ENCODE measurements at places on chromosomes 1 and 21. TPM values are rescaled to one million over a fixed set of nuclear protein-coding genes. Genes with fewer than 3 reads are reported as not detected.

GRCh38 chr1:77459881-77460280 is 178.1 kb downstream of the AK5 start:
- DNase-seq: no peak

The ZNF683 gene
- not detected for total RNA-seq

The GNL2 gene
- 26.4 TPM for total RNA-seq

DNA sequence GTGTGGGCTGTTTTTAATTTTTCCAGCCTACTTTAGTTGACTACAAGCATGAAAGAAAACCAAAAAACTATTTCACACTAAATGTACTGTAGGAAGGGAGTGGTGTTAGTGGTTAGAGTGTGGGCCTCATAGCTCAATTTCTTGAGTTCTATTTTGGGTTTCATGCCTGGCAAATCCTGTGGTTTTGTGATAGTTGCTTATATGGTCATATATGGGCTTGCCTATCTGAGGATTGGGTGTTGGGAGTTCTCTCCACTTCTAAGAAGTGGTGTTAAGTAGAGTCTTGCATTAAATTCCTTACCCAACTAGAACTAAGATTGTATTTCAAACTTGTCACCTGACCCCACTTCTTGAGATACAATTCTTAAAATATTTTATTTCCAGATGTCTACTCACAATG is 37.8 kb upstream of the COL11A1 start:
- DNase-seq: no peak

The SLC1A7 gene
- total RNA-seq: not detected

The TUFT1 gene
- total RNA-seq: 9.4 TPM

The SERINC2 gene
- 16.3 TPM for total RNA-seq

The KRTAP13-1 gene
- total RNA-seq: not detected

The PLEKHG5 gene
- total RNA-seq: 4.1 TPM

The ABL2 gene
- 8.8 TPM for total RNA-seq

DNA sequence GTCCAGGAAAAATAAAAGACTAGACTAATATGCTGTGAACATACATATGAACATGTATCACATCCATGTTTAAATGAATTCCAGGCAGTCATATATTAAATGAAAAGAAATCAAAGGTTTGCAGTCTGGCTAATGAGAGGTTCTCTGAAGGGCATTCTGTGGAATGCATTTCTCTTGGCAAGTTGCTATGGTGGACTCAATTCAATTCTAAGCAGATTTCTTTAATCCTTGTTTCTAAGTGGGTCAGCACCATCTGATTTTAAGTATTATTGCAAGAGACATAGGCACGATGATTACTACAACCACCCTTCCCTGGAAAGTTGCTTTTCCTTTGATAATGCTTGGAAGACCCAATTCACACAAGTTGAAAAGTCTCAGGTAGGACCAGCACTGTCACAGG is 23.9 kb upstream of the ABCA4 start:
- DNase-seq: no peak

- DNase-seq: no peak
These were observed 28.5 kb upstream of the PTPRC start for GRCh38 chr1:198610362-198610761.

DNA sequence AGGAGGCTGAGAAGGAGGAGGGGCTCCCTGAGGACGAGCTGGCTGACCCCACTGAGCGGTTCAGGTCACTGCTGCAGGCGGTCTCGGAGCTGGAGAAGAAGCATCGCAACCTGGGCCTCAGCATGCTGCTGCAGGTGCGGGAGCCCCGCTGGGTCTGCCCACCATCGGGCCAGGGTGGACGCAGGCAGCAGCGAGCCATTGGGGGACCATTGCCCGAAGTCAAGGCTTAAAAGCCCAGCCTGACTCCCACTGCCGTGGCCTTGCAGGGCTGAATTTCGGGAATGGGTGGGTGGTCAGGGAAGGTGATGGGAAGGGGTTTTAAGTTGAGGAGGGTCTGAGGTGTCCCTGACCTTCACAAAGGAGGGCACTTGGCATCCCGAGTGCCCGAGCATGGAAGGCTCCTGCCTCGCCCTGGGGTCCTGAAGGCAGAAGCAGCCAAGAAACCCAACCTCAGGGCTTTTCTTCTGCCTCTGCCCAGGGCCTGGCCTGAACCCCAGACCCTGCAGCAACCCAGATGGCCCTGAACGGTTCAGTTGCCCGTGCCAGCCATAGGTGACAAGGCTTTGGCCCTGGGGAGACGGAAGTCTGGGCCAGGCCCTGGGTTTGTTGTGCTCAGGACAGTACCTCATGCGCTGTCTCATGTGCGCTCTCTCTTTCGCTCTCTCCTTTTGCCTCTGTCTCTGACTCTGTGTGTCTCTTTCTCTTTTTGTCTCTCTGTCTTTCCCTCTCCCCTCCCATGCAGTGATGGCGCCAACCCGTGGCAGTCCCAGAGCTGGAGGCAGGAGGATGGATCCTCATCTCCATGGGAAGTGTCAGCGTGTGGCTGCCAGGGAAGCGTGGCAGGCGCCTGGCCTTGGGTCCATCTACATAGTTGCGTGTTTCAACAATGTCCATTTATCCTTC is 6.2 kb downstream of the RNF187 start:
- no peak for DNase-seq

- no peak for DNase-seq
These were observed 19.9 kb upstream of the LDLRAP1 start for GRCh38 chr1:25523542-25523941.
